Stimulated activated CD4-positive, alpha-beta T cell treated with anti-CD3 and anti-CD28 coated beads, Interleukin-2, amount 100 ng/mL, for 48 hours (primary cell): ENCODE measurements at places on chromosomes 3 and 15.

GRCh38 chr15:86538141-86538540 lies 458.5 kb downstream of the AGBL1 start:
- DNase-seq: no peak

- DNase-seq: no peak
Observed at GRCh38 chr3:171458071-171458863, 1.9 kb downstream of the TNIK start.

- DNase-seq: no peak
Observed at GRCh38 chr15:26378304-26378703, 394.6 kb downstream of the GABRB3 start.

GRCh38 chr3:37905987-37906674 lies 44.5 kb downstream of the CTDSPL start:
- no peak for DNase-seq
